ENCODE measurements at places on chromosomes 13 and 19.

- DNase-seq = no peak
Observed at GRCh38 chr19:47485210-47485609, 1.2 kb upstream of the KPTN start.

DNA sequence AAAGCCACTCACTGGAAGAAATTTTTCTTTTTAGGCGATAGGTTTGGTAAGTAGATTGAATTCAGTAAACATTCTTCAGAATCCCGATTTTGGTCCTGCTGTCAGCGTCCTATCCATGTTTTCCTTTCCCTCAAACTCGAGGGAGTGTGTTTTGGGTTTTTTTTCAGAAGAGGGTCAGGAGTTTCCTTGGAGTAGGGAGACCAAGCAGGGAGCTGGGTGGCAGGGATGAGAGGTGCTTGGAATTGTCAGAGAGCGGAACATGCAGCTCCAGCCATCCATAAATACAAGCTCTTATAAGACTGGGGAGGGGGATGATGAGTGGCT lies 1.6 kb upstream of the PCDH8 start:
- no peak for DNase-seq

DNA sequence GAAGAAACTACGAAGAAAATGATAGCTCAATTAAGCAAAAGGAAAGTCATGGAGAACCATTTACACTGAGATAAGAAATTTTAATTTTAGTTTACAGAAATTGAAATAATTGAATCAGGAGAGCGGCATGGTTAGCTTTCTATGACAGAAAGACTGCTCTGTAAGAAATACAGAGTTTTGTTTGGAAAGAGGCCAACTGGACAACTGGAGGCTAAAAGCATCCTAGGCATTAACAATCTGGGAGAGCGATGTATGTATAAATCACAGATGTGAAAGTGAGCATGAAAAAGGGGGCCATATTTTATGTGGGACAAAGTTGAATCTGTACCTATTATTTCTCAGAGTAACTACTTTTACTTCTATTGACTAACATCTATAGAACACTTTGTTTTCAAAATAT lies 1608.8 kb upstream of the PCDH20 start:
- DNase-seq = no peak

DNA sequence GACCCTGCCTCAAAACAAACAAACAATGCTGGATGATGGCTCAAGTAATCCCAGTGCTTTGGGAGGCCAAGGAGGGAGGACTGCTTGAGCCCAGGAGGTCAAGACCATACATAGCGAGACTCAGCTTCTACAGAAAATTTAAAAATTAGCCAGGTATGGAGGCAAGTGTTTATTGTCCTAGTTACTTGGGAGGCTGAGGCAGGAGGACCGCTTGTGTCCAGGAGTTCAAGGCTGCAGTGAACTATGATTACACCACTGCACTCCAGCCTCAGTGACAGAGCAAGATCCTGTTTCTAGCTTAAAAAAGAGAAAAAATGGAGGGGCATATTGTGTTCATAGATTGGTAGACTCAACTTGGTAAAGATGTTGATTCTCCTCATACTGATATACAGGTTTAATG lies 36.2 kb downstream of the KPNA3 start:
- DNase-seq = no peak

Measured in hematopoietic multipotent progenitor cell treated with erythropoietin and hydrocortisone succinate and interleukin-3 and kit ligand, for 6 days (in vitro differentiated cells).